ENCODE measurements at places on chromosomes 1 and 21.

DNA sequence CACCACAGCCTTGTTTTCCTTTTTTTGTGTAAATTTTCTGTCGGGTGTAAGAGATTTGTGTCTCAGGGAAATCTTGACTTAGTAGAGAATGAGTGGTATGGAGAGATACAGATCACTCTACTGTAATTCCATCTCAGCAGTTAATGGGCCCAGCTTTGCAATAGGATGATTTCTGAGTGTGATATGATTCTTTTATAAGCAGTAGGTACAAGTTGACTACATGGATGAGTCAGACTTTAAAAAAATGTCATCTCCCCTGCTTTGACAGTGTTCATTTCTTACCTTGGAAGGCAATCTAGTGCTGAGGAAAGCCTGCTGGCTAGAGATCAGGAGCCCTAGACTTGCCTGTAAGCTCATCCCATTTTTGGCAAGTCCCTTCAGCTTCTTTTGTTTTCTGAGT lies 261.9 kb downstream of the RYR2 start:
- DNase-seq = no peak

- DNase-seq = no peak
Observed at GRCh38 chr1:191579019-191579418, 579.2 kb upstream of the RGS18 start.

DNA sequence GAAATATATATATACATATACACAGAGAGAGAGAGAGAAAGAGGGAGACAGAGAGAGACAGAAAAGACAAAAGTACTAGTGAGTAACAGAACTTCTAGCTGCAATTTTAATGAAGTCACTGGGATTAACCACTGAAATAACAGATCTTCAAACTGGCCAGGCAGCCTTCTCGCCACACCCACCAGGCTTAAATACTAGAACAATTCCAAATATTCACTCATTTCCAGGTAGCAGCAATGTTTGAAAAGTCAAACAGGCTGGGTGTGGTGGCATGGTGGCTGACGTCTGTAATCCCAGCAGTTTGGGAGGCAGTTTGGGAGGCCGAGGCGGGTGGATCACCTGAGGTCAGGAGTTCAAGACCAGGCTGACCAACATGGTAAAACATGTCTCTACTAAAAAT lies 5.2 kb downstream of the PRDX1 start:
- no peak for DNase-seq

DNA sequence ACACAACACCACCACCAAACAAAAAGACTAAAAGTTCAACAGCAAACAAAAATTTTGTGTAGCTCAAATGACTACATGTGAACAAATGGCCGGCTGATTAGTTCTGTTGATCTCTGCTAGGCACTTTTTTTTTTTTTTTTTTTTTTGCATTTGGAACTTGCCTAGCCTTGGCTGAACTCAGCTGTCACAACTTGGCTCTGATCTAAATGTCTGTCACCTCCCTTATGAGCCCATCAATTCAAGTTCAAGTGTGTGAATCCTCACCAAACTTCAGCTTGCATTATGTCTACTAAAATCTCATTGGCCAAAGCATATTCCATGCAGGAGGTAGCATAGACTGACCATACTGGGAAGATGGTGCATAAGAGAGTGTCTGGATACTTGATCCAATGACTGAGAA lies 606.5 kb upstream of the ADGRL4 start:
- no peak for DNase-seq

GRCh38 chr21:45334591-45335081 lies 46.9 kb upstream of the POFUT2 start:
- no peak for DNase-seq

DNA sequence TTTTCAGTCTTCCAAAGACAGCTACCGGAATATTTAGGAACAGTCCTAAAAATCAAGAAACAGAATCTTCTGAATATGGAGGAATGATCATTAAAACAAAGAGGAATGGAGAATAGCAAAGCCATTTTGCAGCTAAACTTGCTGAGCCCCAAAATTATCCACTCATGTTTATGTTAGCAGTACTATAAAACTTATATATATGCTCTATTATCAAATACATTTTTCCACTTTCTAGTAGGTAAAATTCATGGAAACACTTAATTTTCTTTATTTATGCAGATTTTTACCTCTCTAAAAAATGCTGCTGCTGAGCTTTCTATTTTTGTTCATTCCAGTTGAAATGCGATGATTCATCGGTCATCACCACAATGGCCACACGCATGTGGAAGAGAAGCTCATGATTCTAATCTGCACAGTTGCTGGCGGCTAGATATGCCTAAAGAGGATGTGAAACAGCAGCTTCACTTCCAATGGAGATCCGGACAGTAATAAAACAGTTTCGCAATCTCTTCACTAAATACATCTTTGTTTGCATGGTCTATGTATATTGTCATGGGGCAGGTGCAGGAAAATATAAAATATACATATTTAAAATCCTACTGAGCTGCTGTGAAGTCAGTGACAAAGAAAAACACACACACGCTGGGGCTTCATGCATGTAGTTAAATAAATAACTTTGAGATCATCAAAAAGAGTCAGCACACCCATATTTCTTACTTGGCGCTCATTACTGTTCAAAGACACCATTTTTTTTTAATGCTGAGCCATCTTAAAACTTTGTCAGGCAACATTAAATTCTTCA lies 292.2 kb downstream of the SMYD3 start:
- DNase-seq = no peak

DNA sequence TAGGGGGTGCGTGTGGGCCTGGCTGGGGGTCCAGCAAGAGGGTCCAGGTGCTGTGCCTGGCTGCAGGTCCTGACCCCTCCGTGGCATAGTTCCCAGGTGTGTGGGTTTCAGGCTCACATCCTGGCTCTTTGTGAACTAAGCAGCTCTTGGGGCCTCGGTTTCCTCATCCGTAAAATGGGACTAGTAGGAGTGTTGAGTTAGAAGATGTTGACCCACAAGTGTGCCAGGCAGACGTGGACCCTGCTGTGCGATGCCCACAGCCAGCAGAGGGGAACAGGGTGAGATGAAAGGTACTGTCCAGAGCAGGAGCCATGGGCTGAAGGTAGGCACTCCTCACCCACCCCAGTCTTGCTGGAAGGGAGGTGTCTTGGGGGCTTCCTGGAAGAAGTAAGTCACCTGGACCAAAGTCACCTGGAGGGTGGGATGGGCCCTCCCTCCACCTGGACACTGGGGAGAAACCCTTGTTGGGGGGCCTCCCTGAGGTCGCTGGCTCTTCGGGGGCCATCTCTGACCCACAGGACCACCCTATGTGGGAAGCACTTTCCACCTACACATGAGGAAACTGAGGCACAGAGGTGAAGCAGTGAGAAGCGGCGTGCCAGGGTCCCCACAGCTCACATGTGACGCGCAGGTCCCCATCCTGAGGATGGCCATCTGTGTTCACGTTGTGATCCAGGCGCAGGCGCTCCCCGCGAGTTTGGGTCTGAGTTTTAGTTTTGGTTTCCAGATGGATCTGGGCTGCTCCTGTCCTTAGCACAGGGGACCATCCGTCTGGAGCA lies 1.4 kb downstream of the ARHGEF16 start:
- no peak for DNase-seq

- no peak for DNase-seq
Observed at GRCh38 chr1:53047737-53048736, 14.0 kb upstream of the PODN start.

- DNase-seq = no peak
Observed at GRCh38 chr1:203162403-203162802, 13.2 kb downstream of the MYBPH start.

DNA sequence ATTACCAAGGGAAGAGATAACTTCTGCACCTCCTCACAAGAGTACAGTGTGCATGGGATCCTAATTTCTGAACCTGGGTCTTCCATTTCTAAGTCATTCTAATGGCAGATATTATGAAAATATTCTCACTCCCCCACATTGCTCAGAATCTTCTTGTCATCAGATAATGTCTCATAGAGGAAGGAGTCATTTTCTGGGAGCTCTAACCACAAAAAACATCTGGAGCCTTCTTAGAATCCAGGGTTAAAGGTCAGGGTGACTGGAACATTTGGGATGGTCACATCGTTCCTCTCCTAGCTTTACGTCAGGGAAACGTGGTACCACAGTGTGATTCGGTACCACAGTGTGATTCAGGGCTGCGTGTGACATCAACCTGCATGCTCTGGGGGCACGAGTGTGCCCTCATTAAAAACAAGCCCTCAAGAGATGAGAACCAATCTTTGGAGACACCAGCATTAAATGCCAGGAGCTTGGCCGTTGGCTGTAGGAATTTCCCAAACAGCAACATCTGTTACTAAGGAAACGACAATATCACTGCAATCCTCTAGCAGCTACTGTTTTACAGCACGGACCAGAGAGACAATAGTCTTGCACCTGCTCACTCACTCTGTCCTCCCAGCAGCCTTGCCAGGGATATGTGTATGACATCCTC lies 179.1 kb downstream of the PSMG1 start:
- no peak for DNase-seq

DNA sequence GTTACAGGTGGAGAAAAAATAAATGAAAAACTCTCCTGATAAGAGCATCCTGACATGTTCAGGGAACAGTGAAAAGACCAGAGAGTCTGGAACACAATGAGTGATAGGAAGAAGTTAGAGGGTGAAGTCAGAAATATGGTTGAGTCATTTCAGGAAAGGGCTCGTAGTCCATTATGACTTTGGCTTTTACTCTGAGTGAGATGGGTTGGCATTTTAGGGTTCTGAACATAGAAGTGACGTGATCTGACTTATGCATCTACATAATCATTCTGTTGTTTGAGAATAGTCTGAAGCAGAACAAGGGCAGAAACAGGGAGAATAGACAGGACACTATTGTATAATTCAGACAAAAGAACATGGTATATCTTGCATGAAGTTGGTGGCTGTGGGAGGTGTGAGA lies 5.8 kb downstream of the HMCN1 start:
- DNase-seq = no peak

- no peak for DNase-seq
Observed at GRCh38 chr1:46302641-46303037, 777 bp downstream of the LRRC41 start.

GRCh38 chr1:81551946-81552345 lies 248.8 kb upstream of the ADGRL2 start:
- no peak for DNase-seq

GRCh38 chr1:163178628-163179027 lies 24.1 kb downstream of the RGS5 start:
- no peak for DNase-seq
